ENCODE measurements at places on chromosomes 11 and 22.

- no peak for DNase-seq
Observed at GRCh38 chr11:122137078-122137793, 21.2 kb upstream of the BLID start.

- no peak for DNase-seq
Observed at GRCh38 chr11:74412733-74413359, 14.6 kb upstream of the PGM2L1 start.

DNA sequence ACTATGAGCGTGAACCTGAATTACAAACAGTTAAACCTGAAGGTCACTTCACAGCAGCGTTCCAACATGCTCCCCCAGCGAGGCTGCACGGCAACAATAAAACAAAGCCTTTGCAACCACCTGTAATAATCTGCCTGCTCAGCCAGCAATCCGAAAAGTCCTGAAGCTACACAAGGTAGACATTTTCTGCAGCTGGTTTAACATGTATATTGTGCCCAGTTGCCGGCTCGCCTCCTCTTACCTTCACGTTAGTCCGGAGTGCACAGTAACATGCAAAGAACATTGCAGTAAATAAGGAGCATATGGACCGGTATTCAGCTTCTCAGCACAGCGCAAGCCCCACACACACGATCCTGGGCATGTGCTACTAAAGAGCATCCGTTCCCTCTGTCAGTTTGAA, 704.3 kb downstream of the DLG2 start:
- DNase-seq: no peak

DNA sequence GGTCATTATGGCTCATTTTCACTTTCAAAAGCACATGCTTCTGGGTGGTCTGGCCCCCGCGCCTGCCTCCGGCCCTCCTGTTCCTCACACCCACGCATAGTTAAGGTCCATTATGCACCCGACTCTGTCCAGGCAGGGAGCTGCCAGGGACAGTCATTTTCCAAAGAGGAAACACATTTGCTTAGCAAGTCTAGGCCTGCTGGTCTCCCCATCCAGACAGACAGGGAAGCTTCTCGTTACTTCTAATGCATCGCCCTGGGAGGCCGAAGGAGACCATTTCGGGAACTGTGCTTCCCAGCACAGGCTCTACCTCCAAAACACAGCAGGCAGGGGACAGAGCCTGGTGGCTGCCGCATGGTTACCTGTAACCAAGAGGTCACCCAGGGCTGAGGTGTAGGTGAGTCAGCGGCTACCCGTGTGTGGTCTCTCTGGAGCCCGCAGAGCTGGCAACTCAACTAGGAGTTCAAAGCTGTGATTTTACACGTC, 87.1 kb upstream of the SHANK2 start:
- no peak for DNase-seq

DNA sequence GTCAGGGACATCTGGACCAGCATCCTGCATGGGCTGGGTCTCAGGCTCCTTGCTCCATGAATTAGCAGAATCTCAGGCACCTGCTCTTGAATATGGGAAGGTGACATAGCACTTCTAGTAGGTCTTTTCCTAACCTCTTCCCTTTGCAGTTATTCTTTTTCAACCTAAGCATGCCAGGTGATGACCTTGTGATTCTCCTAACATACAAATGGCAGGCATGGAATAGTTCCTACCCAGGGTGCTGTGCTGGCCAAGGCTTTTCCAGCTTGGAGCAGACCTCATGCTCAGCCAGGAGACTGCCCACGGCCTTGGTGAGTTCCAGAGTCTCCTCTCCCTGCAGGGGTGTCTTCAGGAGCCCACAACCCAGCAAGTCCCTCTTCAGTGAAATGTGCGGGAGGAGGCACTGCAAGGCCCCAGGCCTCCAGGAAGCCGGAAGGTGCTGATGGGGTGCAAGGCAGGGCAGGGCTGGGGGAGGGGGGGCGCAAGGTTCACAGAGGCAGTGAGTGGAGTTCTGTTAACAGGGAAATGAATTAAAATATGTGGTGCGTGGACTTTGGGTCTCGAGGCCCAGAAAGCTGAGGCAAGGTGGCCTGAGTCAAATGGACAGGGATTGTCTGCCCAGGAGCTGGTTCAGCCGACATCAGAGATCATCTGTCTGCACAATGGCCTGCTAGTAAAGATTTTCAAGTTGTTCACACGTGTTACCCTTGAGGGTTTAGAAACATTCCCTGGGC, 75.9 kb upstream of the SEPTIN5 start:
- no peak for DNase-seq

DNA sequence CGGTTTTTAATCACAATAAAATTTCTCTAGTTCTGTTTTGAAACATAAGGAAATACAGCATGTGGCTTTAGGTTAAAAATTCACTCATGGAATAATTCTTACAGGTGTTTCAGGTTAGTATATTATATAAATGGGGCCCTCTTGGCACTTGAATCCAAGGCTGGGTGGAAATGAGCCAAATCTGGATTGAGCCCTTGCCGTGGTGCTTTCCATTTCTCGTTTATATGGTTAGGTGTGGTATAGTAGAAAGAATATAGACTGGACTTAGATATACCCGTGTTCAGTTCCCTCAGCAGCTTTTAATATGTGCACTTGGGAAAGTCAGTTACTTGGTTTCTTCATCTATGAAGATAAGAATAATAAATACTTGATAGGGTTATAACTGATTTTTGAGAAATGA, 16.0 kb downstream of the ZFP91 start:
- DNase-seq: no peak

DNA sequence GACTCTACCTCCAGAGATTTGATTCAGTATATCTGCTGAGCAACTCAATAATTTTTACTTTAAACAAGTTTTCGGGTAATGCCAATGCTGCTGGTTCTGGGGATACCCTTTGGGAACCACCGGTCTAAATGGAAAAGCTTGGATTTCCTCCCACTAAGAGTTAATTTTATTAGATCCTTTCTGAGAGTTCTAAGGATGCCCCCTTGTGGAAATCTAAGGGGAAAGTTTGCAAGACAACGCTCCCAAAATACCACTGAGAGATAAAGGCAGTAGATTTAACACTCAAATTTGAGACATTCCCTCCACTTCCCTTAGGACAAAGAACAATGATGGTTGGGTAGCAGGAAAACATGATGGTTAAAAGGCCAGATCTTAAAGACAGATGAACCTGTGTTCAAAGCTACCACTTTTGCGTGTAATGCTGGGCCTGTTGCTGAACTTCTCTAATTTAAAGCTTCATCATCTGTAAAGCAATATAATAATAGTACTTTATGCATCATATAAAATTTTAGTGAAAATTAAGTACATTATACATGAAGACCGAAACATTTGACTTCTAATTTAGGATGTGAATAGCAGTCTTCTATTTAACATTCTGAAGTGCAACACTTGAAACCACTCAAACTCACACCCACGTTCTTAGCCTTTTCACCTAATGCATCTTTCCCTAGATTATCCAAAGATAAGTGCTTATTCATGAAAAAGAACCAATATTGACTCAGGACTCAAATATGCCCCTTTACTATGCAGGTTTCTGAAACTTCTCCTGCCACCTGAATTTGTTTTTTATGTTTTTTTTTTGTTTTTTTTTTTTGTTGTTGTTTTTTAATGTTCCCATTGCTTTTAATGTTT, 110.1 kb upstream of the LUZP2 start:
- no peak for DNase-seq

GRCh38 chr11:18243783-18244362, 4.6 kb downstream of the SAA2 start:
- DNase-seq: peak; percentile 61

- no peak for DNase-seq
Observed at GRCh38 chr11:119687373-119688046, 41.5 kb downstream of the NECTIN1 start.

DNA sequence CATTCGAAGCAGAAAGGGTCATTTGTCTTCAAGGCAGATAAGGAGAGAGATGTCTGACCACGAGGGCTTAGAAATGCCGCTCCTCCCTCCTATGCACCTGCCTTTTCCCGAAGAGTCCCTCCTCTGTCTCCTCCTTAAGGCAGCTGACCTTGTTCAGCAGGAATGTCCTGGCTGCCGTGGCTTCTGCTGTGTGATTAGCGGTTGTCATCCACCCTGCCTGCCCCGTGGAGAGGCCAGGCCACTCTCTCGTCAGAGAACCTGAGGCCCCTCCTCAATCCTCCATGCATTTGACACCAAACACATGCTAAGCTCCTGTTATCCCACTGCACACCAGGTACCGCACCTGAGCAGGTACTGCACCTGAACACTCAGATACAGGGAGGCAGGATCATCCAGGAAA, 834.6 kb downstream of the TBC1D22A start:
- no peak for DNase-seq

- peak; percentile 73 for DNase-seq
Observed at GRCh38 chr11:70073871-70074371, 4.2 kb upstream of the ANO1 start.

DNA sequence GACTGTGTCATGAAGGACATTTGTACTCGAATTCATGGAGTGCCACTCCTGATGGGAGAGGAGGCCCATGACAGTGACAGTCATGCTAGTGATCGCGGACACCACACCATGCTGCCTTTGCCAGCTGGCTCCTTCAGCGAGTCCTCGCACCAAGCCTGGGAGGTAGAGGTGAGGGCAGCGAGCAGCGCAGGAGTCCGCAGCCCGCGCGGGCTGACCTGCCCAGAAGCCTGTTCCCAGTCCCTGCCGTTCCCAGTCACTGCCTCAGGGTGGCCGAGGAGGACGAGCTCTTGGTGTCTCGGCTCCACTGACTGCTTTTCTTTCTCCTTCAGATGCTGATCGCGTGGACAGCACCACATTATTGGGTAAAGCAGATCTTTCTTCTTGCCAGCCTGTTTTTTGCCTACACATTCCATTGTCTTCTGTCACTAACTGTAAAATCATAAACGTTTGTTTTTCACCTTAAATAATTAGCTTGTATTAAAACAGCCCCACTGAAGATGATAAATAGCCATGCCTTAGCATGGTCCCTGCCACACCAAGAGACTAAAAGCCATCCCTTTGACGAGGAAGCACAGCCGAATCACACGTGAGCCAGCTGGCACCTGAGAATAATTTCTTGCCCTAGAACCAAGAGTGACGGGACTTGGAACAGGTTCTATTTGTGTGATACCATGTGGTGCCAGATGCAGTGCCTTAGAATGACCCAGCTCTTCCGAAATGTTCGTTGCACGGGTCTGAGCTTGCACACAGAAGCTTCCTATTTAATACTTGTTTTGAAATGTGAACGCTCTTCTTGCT, 25.5 kb downstream of the FAM118A start:
- no peak for DNase-seq

DNA sequence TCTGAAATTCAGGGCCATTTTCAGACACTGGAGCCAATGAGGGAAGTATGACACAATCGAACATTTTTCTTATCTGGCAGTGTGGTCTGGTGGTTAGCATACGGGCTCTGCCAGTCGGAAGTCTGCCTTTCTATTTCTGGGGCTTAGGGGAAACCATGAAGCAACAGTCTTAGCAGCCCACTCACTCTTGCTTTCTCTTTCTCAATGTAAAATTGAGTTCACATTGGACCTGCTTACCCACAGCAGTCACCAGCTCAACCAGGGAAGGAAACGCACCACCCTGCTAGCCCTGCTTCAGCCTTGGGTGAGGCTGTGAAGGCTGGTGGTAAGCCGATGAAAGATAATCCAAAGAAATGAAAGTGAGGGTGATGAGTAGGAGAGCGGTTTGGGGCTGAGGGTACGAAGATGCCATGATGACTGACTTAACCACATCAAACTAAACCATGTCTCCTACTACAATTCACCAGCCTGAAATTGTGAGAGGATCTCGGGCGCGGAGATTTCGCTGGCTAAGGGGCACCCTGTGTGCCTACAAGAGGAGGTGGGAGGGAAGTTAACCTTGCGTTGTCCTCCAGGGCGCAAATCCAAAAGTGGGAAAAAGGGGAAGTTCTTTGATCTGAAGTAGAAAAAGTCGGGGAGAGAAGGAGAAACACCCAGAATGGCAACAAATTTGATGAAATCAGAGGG, 2.0 kb upstream of the LMO2 start:
- peak; percentile 75 for DNase-seq

DNA sequence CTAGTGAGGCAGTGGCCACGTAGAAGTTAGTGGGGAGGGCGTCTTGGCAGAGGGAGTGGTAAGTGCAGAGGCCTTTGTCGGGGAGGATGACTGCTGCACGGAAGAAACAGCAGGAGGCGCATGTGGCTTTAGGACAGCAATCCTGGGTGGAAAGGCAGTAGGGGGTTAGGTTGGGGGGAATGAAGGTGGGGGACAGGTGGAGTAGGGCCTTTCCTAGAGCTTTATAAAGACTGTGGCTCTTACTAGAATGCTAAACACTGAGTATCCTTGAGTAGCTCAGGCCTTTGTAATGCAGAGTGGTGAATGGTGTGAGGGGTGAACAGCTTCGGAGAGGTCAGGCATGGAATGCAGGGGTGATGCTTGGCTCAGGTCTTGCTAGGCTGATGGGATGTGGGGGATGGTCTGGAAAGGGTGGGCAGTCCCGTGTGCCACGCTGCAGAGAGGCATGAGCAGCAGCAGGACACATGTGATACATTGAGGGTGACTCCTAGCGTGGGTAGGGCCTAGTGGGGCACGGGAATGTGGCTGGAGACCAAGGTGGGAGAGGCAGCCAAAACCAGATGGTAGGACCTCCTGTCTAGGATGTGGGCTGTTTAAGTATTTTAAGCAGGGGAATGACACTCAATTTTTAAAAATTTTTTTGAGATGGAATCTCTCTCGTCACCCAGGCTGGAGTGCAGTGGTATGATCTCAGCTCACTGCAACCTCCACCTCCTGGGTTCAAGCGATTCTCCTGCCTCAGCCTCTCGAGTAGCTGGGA, 19.2 kb downstream of the AP2A2 start:
- no peak for DNase-seq

- no peak for DNase-seq
Observed at GRCh38 chr11:10044618-10045017, 249.4 kb downstream of the SBF2 start.

DNA sequence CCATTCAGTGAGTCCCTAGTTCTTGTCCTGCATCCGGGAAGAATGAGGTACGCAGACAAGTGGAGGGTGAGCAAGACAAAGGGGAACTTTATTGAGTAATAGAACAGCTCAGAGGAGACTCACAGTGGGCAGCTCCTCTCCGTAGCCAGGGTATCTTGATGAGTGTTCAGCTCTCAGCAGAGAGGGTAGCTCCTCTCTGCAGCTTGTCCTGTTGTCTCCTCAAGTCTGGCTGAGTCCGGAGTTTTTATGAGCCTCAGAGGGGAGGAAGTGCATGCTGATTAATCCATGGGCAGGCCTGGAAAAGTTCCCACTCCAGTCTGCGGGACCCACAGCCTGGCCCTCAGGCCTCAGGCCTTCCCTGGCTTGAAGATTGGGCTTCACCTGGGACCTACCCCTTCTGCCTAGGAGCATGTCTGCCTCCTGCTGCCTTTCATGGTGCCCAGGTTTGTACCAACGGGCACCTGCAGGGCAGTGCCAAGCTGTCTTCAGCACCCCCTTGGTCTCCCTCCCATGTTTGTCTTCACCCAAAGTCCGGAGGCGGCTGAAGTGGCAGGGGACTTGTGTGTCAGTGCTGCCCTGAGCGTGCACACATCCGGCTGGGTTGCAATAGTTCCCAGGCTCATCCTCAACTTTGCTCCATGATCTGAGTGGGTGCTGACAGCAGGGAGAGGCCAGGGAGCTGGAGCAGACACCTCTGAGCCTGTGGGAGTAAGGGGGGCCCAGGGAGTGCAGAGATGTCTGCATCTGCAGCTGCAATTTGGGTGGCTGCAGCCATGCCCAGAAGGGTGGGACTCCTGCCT, 134.2 kb downstream of the LDLRAD3 start:
- no peak for DNase-seq

GRCh38 chr11:2569321-2569721, 124.5 kb downstream of the KCNQ1 start:
- no peak for DNase-seq

GRCh38 chr11:128963744-128964325, 21.2 kb upstream of the TP53AIP1 start:
- no peak for DNase-seq
